Activated CD4-positive, alpha-beta memory T cell treated with anti-CD3 and anti-CD28 coated beads for 36 hours (primary cell): ENCODE measurements at places on chromosomes 16 and 17. TPM values are rescaled to one million over a fixed set of nuclear protein-coding genes. Genes with fewer than 3 reads are reported as not detected.
A peak's percentile ranks its signal among the peaks of the same experiment; 100 is the strongest.

Gene CYGB
- not detected for total RNA-seq

Gene TRPV3
- 0.97 TPM for total RNA-seq

Gene CRYM
- not detected for total RNA-seq

Gene TMEM238L
- total RNA-seq = not detected

DNA sequence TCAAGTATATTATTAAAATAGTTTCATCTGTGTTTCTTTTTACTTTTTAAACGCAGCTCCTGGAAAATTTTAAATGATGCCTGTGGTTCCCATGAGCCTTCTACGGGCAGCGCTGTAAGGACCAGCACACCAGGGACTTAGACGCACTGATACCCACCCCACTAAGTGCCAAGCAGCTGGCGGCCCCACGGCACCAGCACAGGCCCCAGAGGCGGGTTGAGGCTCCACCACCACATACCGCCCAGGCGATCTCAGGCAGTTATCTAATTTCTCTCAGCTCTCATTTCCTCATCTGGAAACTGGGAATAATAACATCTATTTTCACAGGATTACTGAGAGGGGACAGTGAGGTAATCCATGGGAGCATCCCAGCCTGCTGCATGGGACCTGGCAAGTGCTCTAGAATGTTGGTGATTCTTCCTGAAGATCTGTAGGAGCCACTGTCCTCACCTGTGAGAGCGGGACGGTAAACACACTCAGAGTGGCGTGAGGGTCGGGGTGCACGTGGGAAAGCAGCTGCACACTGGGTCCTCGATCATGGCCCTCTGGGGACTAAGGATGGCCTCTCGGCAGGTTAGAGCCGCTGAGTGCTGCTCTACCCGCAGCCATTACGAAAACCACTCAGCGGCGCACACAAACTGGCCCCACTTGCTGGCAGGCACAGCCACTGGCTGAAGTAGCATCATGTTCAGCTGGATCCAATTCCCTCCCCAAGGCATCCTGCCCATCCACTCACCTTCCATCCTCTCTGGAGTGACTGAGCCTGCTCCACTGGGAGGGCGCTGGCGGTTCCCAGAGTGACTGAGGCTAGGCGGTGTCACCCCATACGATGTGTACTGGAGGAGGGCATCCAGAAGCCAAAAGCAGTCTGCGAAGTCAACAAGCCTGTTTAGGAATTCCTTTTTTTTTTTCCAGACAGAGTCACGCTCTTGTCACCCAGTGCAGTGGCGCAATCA lies 17.6 kb upstream of the SLC38A8 start:
- peaks cover 7% of the 10 kb centered on the region for H3K4me1 ChIP-seq
- H3K27ac ChIP-seq = no peak overlapping the region
- peaks cover 31% of the 10 kb centered on the region for H3K36me3 ChIP-seq
- H3K27me3 ChIP-seq = no peaks in the 10 kb centered on the region

GRCh38 chr17:79360196-79360595 lies 250.7 kb downstream of the RBFOX3 start:
- peaks cover 23% of the 10 kb centered on the region for H3K27me3 ChIP-seq
- H3K4me1 ChIP-seq = no peaks in the 10 kb centered on the region
- no peak overlapping the region for H3K27ac ChIP-seq

- H3K27me3 ChIP-seq = no peaks in the 10 kb centered on the region
- no peak overlapping the region for H3K4me3 ChIP-seq
- H3K27ac ChIP-seq = no peak overlapping the region
These were observed 143.9 kb downstream of the KCNJ2 start for GRCh38 chr17:70313086-70313852.

- H3K27ac ChIP-seq = peak overlapping the region; percentile 5
- no peaks in the 10 kb centered on the region for H3K27me3 ChIP-seq
- peak; percentile 86 for DNase-seq
- no peaks in the 10 kb centered on the region for H3K36me3 ChIP-seq
- peaks cover 46% of the 10 kb centered on the region for H3K4me1 ChIP-seq
- H3K4me3 ChIP-seq = no peak overlapping the region
These were observed 18.5 kb upstream of the ALDH3A1 start for GRCh38 chr17:19766421-19767270.

- no peaks in the 10 kb centered on the region for H3K27me3 ChIP-seq
- peak; percentile 100 for DNase-seq
- peaks cover 44% of the 10 kb centered on the region for H3K4me1 ChIP-seq
These were observed at the start of gene AXIN1 for GRCh38 chr16:352547-353403. TSS of gene AXIN1 (minus strand) at chr16:352723. CDS start at chr16:347025, 5,698 bp downstream.

DNA sequence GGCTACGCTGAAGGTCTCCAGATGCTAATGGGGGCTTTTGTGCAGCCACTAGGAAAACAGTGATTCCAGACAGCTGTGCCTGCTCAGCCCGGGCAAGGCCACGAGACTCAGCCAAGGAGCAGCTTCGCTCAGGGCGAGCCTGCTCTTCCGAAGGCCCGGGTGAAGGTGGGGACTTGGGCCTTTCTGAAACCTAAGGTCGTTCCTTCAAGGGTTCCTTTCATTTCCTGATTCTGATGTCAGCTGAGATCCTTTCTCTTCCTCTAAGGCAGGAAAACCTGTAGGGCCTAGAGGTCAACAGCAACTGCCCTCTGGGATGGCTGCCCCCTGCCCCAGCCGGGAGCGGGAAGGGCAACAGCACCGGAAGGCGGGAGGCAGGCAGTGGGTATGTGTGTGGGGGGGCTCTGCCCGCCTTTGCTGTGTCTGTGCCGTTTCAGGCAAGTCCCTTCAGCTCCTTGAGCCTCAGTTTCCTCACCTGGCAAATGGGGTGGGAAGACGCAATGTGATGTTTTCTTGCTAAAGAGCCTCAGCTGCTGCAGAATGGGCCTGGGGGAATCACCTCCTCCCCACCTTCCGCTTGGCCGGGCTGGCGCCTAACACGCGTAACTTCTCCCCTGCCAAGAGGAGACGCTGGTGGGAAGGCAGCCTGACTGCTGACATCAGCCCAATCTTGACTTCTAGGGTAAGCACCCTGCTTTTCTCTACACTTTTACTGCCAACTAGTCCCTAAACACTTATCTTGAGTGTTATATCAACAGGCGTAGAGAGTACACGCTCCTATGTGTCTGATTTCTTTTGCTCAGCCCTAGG lies 32.8 kb downstream of the IRF8 start:
- DNase-seq = no peak
- no peaks in the 10 kb centered on the region for H3K36me3 ChIP-seq
- no peak overlapping the region for H3K27ac ChIP-seq

- peak; percentile 99 for DNase-seq
- peaks cover 41% of the 10 kb centered on the region for H3K4me1 ChIP-seq
- H3K27me3 ChIP-seq = no peaks in the 10 kb centered on the region
These were observed at the start of gene PAGR1 for GRCh38 chr16:29815793-29816693. TSS of gene PAGR1 (plus strand) at chr16:29816152. CDS start at chr16:29816526, 374 bp downstream.
